ENCODE measurements at places on chromosomes 4 and X.

DNA sequence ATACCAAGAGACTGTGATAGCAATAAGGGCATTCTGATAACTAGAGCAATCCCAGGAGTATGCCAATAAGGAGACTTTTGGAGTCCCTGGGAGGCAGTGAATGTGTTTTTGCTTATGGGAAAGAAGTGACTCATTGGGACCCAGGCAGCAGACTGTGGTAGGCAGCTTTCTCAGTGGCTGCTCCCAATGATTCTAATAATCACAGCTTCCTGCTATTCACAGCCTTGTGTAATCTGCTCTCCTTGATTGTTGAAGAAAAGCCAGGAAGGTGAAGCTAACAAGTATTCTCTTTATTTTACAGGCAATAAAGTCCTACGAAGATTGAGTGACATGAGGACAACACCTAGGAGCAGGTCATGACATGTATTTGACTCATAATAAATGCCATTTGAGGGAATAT lies 70.3 kb upstream of the DDX60 start:
- H3K27me3 ChIP-seq: no peaks in the 10 kb centered on the region
- H3K36me3 ChIP-seq: peaks cover 16% of the 10 kb centered on the region
- H3K4me3 ChIP-seq: no peak overlapping the region
- H3K4me1 ChIP-seq: peaks cover 24% of the 10 kb centered on the region

DNA sequence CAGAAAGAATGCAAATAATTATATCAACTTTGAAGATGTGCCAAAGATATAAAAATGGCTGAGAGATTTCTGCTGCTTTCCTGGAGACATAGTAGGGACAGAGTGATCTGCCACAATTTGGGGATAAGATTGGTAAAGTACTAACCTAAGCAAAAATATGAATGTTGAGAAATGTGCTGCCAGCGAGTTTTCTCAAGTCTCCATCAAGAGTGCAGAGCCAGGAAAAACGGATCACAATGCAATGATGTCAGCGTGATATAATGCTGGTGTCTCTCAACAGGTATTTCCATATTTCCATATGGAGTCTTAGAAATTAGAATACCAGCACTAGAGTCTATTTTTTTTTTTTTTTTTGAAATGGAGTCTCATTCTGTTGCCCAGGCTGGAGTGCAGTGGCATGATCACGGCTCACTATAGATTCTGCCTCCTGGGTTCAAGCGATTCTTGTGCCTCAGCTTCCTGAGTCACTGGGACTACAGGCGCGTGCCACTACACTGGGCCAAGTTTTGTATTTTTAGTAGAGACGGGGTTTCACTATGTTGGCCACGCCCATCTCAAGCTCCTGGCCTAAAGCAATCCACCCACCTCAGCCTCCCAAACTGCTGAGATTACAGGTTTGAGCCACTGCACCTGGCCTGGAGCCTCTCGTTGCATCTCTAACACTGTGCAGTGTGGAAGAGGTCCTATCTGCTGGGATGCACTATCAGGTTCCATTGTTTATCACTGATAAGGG lies 893.5 kb downstream of the TRIML1 start:
- H3K27me3 ChIP-seq: no peaks in the 10 kb centered on the region
- no peaks in the 10 kb centered on the region for H3K36me3 ChIP-seq
- H3K4me3 ChIP-seq: no peak overlapping the region
- no peak for DNase-seq
- no peak overlapping the region for H3K27ac ChIP-seq

GRCh38 chrX:20664774-20665173 lies 398.1 kb upstream of the RPS6KA3 start:
- H3K27ac ChIP-seq: no peak overlapping the region
- H3K4me3 ChIP-seq: no peak overlapping the region
- no peaks in the 10 kb centered on the region for H3K36me3 ChIP-seq
- DNase-seq: no peak
- H3K27me3 ChIP-seq: no peaks in the 10 kb centered on the region

DNA sequence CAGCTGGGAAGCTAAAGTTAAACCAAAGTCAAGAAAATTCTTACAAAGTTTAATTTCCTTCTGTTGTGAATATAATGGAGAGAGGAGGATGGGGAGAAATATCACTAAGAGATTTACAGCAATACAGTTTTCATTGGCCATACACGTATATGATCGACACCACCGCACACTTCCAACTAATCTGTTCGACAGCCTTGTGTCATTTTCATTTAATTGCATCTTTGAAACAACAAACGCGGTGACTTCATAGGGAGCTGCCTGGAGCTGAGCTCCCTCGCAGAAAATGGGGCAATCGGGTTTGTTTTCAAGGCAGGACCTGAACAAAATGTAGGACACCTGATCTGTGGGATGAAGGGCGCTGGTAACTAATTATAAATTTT lies 1.3 kb downstream of the PTPN13 start:
- H3K4me3 ChIP-seq: peak overlapping the region; percentile 74
- peaks cover 62% of the 10 kb centered on the region for H3K27me3 ChIP-seq
- H3K36me3 ChIP-seq: no peaks in the 10 kb centered on the region
- H3K4me1 ChIP-seq: peaks cover 28% of the 10 kb centered on the region
- peak overlapping the region; percentile 82 for H3K27ac ChIP-seq

- no peak overlapping the region for H3K4me3 ChIP-seq
- no peaks in the 10 kb centered on the region for H3K4me1 ChIP-seq
- H3K27ac ChIP-seq: no peak overlapping the region
Observed at GRCh38 chr4:150794706-150795105, 212.8 kb downstream of the MAB21L2 start.

- no peak overlapping the region for H3K4me3 ChIP-seq
- no peak overlapping the region for H3K27ac ChIP-seq
- H3K4me1 ChIP-seq: no peaks in the 10 kb centered on the region
- no peaks in the 10 kb centered on the region for H3K36me3 ChIP-seq
Observed at GRCh38 chr4:65656008-65656407, 14.3 kb downstream of the EPHA5 start.
